MCF 10A (cell line): ENCODE measurements at places on chromosomes 11 and 22. TPM values are rescaled to one million over a fixed set of nuclear protein-coding genes. Genes with fewer than 3 reads are reported as not detected.

DNA sequence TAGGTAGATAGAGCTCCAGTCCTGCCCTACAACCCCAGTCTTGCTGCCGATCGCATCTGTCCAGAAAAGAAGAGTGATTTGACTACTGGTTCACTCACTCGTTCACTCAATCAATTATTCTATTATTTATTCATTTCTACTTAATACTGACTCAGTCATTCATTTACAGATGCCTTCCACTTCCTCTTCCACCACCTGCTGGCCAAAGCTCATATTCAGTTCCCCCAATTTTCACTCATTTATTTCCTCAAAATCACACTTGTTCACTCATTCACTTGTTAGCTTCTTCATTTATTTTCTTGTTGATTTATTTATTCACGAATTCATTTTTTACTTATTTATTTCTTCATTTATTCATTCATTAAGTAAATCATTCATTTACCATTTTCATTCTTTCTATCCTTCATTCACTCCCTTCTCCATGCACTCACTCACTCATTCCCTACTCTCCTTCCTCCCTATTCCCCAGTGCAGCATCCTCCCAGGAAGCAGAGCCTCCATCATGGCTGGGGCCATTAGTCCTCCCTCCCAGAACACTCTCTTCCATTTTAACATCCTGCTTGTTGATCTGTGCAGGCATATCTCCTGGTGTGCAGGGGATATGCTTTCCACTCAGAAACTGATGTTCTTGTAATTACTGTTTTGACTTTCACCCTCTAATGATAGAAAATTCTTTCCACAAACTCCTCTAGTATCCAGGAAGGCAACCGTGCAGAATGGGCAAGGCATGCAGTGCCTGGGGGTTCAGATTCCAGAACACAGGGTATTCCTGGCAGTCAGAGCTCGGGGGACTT, 281.0 kb downstream of the TENM4 start:
- DNase-seq = peak; percentile 18

GRCh38 chr11:75454987-75455386, 22.0 kb upstream of the KLHL35 start:
- DNase-seq = no peak

DNA sequence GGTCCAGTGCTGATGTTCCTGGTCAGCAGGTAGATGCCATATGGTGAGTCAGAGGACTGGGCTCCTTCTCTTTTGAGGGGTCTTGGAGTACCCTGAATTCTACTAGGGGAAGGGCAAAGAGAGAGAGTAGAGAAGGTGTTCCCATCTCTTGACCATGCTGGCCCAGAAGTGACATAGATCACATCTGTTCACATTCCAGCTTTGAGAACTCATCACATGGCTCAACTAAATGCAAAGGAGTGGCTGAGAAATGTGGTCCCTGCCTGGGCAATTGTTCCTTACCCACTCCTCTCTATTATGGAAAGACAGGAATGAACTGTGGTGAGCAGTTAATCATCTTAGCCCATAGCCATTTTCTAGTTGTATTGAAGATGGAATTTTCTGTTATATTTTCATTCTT, 105.4 kb upstream of the TIMP3 start:
- no peak for DNase-seq

DNA sequence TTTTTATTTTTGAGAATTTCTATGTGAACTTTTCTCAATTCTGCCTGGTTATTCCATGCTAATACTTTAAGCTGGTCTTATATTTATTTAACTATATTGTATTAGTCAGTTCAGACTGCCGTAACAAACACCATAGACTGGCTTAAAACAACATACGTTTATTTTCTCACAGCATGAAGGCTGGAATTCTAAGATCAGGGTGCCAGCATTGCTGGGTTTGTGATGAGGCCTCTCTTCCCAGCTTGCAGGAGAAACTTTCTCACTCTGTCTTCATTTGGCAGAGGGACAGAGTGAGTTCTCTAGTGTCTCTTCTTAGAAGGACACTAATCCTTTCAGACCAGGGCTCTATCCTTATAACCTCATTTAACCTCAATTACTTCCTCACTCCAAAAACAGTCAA, 16.2 kb upstream of the TEAD1 start:
- DNase-seq = no peak

DNA sequence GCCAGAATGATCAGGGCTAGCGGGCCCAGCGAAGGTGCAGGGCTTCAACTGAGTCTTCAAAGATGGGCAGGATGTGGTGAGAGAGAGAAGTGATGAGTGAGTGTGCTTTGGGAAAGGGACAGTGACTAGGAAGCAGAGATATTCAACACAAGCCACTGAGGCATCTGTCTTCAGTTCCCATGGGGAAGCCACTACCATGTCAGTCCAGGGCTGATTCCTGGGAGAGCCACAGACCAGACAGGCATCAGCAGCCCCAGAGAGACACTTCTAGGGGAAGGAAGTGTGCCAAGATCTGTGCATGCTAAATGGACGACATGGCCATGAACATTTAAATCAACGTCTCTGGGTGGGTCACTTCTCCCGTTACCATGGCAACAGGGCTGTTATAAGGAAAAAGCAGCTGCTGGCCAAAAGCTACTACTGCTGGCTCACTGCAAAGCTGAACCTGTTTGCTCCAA, 28.5 kb downstream of the P4HA3 start:
- no peak for DNase-seq

DNA sequence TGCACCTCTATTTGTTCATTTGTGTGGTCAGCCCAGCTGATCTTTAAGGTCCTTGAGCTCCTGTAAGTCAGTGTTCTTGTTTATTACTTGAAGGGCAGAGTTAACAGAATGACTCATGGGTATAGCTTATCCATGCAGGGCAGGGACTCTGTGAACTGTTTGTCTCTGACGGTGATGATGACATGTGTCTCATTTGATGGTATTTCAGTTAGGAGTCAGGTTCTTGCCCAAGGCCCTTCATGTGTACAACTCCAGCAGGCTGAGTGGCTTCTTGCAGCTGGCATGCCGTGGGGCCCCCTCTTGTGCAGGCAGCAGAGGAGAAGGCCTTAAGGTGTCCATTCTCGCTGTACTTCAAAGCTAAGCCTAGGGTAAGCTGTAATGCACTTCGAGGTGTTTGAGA, 165.1 kb downstream of the DBX1 start:
- peak; percentile 95 for DNase-seq

- no peak for DNase-seq
Measured at GRCh38 chr11:47720651-47721050, 5.5 kb upstream of the AGBL2 start.

MAPK8IP2 gene
- 1.2 and 2.5 TPM in 2 replicates for total RNA-seq
